T-helper 9 cell (primary cell): ENCODE measurements at places on chromosomes 3 and 15.

DNA sequence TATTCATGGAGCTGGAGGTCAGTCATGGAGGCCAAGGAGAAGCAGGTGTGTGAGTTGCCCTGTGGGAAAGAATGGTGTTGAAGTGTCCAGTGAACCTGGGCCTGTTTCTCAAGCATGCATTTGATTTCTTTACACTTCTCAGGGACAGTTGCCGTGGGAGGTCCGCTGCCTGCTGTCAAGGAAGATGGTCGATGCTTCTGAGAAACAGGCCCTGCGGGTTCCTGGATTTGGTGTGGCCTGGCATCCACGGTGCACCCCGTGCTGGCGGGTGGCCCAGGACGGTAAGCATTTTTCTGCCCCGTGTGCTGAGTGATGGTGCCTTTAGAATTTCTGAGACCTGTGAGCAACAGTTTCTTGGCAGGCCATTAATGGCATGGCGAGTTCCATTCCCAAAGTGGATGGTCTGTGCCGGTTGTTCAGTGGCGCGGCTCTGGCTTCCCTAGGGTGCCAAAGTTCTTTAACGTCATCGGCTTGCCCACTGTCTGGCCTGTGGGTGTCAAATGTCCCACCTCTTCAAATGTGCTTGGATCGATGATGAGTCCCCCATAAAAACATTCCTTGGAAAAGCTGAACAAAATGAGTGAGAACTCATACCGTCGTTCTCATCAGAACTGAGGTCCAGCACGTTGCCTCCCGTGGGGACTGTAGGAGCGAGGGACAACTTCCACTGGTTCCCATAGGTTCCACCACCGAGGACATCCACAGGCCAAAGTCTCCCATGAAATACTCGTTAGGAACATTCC lies 107.2 kb downstream of the SNRPN start:
- no peak for DNase-seq

GRCh38 chr3:98432575-98432974 lies 30.4 kb upstream of the OR5K1 start:
- DNase-seq, result no peak

- no peak for DNase-seq
Observed at GRCh38 chr3:124669470-124669869, 60.8 kb upstream of the UMPS start.

GRCh38 chr15:65829130-65829764 lies 37.2 kb upstream of the DENND4A start:
- no peak for DNase-seq

DNA sequence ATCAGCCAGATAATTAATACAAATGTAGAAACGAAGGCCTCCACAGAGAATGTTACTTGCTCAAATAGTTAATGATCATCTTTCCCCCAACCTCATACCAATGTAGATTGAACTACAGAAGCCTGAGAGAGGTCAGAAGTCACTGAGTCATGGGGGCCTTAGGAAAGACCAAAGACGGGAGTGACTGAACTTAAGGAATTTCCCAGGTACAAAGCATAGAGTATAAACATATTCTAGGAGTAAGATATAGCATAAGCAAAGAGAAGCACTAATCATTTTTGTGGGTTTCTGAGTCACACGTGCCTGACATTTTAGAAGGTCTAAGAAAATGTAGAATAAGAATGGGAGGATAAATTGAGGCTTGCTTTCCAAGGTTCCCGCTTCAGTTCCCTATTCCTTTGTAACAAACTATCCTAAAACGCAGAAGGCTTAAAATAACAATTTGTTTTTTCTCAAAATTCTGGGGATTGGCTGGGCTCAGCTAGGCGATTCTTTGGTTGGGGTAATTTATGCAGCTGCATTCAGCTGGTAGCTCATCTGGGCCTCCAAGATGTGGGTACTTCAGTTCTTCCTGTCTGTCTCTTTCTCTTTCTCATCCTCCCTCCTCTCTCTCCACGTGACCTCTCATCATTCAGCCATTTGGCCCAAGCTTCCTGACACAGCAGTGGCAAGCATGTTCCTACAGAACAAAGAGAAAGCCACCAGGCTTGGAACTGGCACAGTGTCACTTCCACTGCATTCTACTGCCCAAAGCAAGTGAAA lies 422.6 kb downstream of the FOXP1 start:
- no peak for DNase-seq
